Lung (tissue), 17 donors: ENCODE measurements at places on chromosomes 1 and 21. TPM values are rescaled to one million over a fixed set of nuclear protein-coding genes. Genes with fewer than 3 reads are reported as not detected.

MROH7 gene
- total RNA-seq, result 3.4 TPM

SH2D5 gene
- total RNA-seq, result 0.52 TPM

SMYD3 gene
- 40.1 TPM for total RNA-seq

LORICRIN gene
- total RNA-seq, result not detected

SH2D2A gene
- 1.6 TPM for total RNA-seq

FCRL4 gene
- not detected for total RNA-seq

KRTAP13-2 gene
- not detected for total RNA-seq

GSTM5 gene
- 6.2 TPM for total RNA-seq

OR2T2 gene
- not detected for total RNA-seq

TNFRSF9 gene
- 0.65 TPM for total RNA-seq

FLG gene
- total RNA-seq, result not detected

KLF17 gene
- not detected for total RNA-seq
